ENCODE measurements at places on chromosomes 3 and 15.

GRCh38 chr15:81375461-81375860, 1.4 kb upstream of the TMC3 start:
- no peak for DNase-seq

GRCh38 chr3:1068985-1069384, 23.8 kb upstream of the CNTN6 start:
- DNase-seq = no peak

DNA sequence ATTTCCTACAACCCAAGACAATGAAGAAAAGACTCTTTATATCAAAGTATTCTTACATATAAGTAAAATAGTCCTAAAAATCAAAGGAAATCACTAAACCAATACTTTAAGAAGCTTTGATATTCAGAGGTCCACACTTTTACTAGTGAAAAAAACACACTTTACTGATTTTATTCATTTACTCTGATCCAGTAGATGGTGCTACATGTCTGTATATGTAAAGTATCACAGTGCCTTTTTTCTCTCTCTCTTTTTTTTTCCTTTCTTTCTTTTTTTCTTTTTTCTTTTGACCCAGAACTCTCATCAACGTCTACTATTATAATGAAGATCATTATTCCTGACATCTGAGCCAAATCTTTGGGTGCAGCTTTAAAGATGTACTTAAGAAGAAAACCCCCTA, 10.8 kb upstream of the CCDC39 start:
- no peak for DNase-seq

- no peak for DNase-seq
Observed at GRCh38 chr15:25470230-25470629, 31.4 kb upstream of the UBE3A start.
